Pancreas (tissue), 10 donors: ENCODE measurements at places on chromosomes 3 and 15. TPM values are rescaled to one million over a fixed set of nuclear protein-coding genes. Genes with fewer than 3 reads are reported as not detected.

GRCh38 chr3:128422762-128423524 lies 43.7 kb downstream of the DNAJB8 start:
- no peak for DNase-seq
- no peak overlapping the region for H3K27ac ChIP-seq
- no peak overlapping the region for H3K4me3 ChIP-seq
- H3K27me3 ChIP-seq = no peaks in the 10 kb centered on the region

GRCh38 chr3:122233101-122233952 lies 49.9 kb downstream of the CASR start:
- no peaks in the 10 kb centered on the region for H3K36me3 ChIP-seq
- no peaks in the 10 kb centered on the region for H3K27me3 ChIP-seq
- H3K27ac ChIP-seq = no peak overlapping the region
- DNase-seq = no peak
- H3K4me3 ChIP-seq = no peak overlapping the region

FSTL1 gene
- 7.9 TPM for polyA plus RNA-seq

- no peaks in the 10 kb centered on the region for H3K27me3 ChIP-seq
- no peak for DNase-seq
- H3K4me3 ChIP-seq = no peak overlapping the region
Observed at GRCh38 chr15:35885870-35886269, 339.9 kb upstream of the DPH6 start.
